ENCODE measurements at places on chromosomes 13 and 19. TPM values are rescaled to one million over a fixed set of nuclear protein-coding genes. Genes with fewer than 3 reads are reported as not detected.

The SLC25A15 gene
- total RNA-seq: 7.7 TPM

DNA sequence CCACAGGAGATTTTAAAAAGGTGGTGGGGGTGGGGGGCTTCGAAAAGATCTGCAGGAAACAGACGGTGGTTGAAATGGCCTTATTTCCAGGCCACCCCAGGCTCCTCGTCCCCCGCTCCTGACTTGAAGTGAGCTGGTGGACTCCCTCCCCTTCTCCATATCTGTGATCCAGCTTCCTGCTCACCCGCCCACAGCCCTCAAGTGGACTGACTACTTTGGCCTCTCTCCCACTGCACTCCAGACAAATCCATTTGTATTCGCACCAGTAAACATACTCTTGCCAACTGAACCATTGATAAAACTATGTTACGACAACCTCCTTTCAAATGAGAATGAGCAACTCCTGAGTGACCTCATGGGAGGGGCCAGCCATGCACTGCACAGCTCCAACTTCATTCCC, 259.5 kb downstream of the COL4A1 start:
- peak; percentile 14 for DNase-seq

- DNase-seq: no peak
These were observed 81.6 kb downstream of the CHST8 start for GRCh38 chr19:33703438-33703750.

DNA sequence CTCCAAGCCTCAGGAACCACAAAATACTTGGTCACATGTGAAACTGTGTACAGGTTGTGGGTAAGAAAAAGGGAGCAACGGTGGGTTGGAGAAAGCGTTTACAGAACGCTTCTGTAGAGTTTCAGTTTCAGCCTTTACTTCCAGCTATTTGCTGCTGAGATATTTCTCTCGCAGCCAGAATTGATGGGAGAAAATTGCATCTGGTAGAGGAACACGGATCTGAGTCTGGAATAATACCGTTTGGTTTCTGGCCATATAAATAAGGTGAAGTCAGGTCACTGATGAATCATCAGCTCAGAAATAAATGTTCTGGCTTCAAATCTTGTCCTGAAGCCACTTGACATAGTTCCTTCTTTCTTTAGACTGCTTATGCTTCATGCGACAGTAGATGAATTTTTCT, 20.3 kb upstream of the RFC3 start:
- no peak for DNase-seq

DNA sequence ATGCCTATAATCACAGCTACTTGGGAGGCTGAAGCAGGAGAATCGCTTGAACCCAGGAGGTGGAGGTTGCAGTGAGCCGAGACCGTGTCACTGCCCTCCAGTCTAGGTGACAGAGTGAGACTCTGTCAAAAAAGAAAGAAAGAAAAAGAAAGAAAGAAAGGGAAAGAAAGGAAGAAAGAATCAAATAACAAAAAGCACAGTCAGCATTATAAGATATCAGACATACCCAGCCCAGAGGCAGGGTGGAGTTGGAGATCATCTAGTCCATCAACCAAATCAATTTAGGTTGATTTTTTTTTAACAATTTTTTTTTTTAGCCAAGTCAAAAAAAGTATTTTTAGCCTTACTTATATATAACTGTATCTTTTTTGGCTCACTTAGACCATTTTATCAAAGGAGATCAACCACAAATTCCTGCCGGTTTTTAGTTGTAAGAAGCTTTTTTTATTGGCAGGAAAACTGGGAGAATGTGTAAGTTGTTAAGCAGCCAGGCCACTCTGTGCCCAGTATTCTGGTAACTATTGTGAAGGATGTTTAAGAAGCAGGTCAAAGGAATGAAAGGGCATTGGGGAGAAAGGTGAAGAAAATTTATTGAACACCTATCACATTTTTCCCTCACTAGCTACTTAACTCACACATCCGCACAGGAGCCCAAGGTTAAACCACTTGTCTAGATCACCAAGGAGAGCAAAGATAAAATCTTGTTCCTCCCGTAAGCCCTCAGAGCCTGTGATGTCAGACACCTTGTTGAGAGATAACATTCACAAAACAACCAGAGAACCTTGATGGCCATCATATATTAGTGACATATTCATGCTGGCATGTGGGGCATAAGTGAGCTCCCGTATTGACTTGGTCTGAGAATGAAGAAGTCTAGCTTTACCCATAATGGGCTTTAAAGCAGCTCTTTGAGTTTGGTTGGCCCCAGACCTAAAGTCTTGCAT, 91.8 kb downstream of the COL4A2 start:
- no peak for DNase-seq

DNA sequence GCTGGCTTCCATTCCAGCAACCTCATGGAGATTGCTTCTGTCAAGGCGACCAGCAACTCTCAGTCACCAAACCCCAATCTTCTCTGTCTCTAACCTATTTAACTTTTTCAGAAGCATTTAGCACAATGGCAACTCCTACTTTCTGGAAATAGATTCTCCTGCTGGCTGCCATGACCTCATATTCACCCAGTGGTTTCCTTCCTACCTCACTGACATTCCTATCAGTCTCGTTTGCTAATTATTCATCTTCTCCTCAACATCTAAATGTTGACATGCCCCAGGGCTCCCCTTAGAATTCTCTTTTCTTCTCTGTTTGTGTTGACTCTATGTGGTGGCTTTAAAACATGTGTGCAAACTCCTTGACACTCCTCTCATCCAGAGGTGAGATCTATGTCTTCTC, 106.7 kb downstream of the OLFM4 start:
- no peak for DNase-seq

DNA sequence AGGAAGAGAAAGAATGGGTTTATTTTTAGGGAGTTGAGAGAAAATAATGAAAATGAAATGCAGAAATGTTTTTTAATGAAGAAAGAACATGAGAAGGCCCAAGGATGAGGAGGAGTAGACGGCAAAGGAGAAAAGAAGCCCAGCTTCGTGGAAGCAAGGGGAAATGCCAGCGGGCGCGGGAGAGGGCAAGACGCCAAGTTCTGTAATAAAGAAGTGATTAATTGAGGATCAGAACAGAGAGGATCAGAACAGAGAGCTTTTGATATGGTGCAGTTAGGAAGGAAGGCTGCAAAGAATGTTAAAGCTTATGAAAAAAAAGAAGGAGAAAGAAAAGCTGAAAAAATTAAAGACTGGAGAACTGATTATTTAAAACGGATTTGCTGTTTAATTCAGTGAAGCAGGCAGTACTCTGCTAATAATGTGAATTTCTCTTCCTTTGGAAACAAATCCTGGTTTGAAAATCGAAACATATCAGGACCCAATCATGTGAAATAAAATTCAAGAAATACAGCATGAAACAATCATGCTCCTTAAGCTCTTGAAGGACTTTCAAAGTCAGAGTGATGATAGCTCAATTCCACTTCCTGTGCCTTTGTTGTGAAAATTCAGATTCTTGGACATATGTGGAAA, 99.3 kb upstream of the SOX1 start:
- no peak for DNase-seq

- DNase-seq: no peak
These were observed 40.3 kb downstream of the MPHOSPH8 start for GRCh38 chr13:19673473-19674430.

DNA sequence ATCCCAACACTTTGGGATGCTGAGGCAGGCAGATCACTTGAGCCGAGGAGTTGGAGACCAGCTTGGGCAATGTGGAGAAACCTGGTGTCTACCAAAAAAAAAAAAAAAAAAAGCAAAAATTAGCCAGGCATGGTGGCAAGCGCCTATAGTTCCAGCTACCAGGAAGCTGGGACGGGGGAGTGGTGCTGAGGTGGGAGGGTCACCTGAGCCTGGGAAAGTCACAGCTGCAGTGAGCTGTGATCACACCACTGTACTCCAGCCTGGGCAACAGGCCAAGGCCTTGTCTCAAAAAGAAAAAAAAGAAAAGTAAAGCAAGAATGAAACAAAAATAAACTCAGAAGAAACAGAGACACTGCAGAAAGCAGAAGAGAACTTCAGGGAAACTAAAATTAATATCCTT, 31.6 kb downstream of the MTRF1 start:
- peak; percentile 86 for DNase-seq

The TPP2 gene
- 37.0 TPM for total RNA-seq

- no peak for DNase-seq
These were observed 340.6 kb downstream of the KCNRG start for GRCh38 chr13:50355797-50356196.

DNA sequence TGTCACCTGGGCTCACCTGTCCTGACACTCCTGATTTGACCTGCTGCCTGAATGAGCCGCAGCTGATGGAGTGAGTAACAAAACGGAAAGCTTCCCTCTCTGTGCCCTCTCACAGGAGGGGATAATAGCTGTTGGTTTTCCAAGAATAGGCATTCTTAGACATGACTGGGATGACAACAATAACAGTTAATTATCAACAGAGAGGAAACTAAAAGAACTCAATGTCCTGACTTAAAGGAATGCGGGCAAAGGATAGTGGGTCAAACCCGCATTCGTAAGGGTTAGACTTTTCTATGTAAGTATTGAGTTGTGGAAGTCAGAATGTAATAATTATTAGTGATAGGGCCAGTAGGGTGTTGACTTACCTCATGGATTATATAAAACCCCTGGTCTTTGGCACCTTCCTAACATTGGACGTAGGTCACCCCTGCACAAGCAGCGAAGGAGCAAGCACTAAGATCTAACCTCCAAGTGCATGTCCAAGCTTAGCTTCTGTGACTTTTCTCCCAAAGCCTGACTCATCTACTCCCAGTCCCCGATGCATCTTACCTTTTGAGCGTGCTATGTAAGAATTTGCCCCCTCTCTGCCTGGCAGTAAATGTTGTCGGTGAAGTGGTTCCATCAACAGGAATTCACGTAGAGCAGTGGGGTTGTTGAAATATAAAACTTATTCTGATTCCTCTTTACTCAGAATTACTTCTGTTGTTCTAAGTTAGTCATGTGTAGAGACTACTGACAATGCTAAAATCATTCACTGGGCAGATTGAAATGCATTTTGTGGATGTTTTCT, 442.3 kb downstream of the FGF9 start:
- DNase-seq: no peak

The LIM2 gene
- total RNA-seq: not detected

DNA sequence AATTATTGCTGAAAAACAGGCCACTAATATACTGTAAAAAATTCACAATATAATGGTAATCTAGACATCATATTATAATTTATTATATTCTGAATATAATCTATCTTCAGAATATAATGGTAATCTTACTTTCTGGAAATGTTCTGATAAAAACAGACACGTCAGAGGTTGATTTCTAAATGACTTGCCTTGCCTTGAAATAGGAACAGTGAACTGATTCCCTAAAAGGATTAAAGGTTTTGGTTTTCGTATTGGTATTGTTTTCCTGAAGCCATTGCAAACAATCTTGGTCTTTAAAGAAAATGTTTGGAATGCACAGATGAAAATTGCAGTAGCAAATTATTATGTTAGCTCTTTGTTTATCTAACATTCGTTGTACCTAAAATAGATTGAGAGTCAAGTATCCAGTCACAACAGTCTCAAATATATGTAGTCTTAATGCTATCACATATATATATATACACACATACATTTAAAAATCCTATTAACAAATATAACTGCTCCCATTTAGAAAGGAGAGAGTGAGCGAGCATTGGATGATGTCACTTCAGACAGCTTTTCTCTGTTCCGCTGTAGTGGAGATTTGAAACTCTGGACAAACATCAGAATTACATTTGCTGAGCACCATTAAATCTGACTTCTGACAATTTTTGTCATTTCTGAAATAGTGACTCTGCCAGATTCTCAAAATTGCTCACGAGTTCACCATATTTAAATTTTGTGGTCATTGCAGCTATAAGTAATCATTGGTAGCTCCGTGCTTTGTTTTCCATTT, 1.7 kb downstream of the ITM2B start:
- no peak for DNase-seq

GRCh38 chr19:43780706-43781525, at the start of gene KCNN4:
KCNN4 (minus strand) TSS chr19:43780973; CDS start chr19:43780861, 112 bp downstream.
- peak; percentile 78 for DNase-seq

DNA sequence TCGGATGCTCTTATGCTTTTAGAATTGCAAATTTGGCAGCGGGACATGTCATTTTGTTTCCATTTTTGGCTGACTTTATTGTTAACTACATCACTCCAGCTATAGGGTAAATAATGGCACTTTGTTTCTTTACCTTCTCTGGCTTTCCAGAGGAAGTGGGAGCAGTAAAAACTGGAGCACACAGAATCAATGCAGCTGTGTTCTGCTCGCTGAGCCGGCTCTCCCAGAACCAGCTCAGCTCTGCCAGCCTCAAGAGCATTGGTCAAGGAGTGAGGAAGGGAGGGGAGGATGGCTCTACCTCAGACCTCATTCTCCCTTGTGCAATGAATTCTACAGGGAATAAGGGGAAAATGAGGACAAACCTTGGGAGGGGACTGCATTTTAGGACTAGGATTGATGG, 50.5 kb upstream of the SPATA13 start:
- no peak for DNase-seq

All from left colon (tissue), 2 donors.